Activated naive CD4-positive, alpha-beta T cell treated with anti-CD3 and anti-CD28 coated beads, Interleukin-2, amount 50 U/mL, for 16 hours (primary cell): ENCODE measurements at places on chromosomes 3 and 15.

GRCh38 chr3:134680796-134681521 lies 30.1 kb upstream of the KY start:
- DNase-seq = no peak

GRCh38 chr3:60056404-60056803 lies 1006.6 kb upstream of the CFAP20DC start:
- no peak for DNase-seq

GRCh38 chr3:107384907-107385306 lies 7.7 kb downstream of the CCDC54 start:
- no peak for DNase-seq

DNA sequence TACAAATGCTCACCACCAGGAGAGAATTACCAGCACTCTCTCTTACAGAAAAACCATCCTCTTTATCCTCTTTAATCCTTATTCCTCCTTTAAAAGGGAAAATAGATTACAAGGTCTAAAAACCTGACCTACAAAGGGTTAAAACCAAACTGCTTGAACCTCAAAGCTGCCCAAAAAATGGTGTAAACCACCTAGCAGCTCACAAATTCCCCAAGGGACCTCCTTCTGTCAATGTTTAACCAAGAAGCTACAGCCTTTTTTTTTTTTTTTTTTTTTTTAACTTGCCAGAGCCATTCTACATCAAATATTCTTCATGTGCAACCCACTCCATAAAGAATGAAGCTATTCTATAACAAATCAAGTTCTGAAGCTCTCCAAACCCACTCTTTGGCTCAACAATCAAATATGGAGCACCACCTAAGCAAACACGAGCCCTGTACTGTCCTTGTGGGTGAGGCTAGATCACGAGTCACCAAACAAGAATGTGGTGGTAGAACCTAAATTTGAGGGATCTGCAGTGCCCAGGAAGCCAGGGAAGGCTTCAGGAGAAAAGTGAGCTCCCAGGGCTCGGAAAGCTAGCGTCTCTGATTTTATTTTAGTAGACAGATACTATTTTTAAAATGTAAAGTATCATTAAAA lies 20.1 kb downstream of the OSBPL10 start:
- no peak for DNase-seq

DNA sequence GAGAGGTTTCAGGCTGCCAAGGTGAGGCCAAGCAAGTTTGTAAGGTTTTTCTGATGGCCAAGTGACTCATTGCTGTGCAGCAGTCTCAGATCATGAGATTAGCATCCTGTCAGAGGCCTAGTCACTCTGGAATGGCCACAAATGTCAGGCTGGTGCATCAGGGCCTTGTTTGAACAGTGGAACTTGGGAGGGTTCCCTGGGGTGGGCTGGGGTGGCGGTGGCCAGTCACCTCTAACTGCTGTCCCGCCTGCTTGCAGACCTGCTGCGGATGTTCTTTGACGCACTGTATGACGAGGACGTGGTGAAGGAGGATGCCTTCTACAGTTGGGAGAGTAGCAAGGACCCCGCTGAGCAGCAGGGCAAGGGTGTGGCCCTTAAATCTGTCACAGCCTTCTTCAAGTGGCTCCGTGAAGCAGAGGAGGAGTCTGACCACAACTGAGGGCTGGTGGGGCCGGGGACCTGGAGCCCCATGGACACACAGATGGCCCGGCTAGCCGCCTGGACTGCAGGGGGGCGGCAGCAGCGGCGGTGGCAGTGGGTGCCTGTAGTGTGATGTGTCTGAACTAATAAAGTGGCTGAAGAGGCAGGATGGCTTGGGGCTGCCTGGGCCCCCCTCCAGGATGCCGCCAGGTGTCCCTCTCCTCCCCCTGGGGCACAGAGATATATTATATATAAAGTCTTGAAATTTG lies 2.8 kb upstream of the FAM131A start:
- peak; percentile 42 for DNase-seq

DNA sequence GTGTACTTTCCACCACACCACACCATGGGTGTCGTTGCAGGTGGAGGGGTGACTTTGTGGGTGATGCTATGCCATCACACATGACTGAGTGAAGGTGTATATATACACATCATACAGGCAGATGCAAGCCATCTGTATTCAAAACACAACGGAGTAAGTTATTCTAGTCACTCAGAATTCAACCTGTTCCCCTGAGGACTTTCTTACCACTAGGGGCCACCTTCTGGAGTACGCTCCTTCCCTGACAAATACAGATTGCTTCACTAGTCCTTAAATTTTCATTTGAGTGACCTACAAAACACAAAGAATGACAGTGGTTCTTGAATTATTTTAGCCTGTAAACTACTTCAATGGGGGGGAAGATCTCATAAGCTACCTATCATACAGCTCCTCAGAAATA lies 52.8 kb upstream of the NTRK3 start:
- no peak for DNase-seq
